ENCODE measurements at places on chromosomes 7 and 10. TPM values are rescaled to one million over a fixed set of nuclear protein-coding genes. Genes with fewer than 3 reads are reported as not detected.
A peak's percentile ranks its signal among the peaks of the same experiment; 100 is the strongest.

GRCh38 chr7:28405662-28406061 is 6.7 kb upstream of the CREB5 start:
- DNase-seq = peak; percentile 91

PGAM2 gene
- total RNA-seq = 0.70 TPM

HECW1 gene
- total RNA-seq = 3.3 TPM

DNMBP gene
- total RNA-seq = 17.7 TPM

Data from astrocyte (in vitro differentiated cells and primary cell).